ENCODE measurements at places on chromosomes 1 and 21.

DNA sequence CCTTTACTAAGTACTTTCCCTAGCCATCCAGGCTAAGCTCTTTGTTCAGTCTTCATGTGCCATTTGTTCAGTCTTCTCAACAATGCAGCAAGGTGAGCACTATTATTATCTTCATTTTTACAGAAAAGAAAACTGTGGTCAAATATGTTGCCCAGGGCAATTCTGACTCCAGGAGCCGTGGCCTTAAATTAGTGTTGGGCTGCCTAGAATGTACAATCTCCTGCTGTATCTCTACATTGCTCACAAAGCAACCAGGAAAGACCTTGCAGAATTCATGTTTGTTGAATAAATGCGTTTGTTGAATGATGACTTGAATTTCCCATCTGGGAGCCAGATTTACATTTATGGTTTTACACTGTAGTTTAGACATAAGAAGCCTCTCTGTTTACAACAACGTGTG is 14.2 kb downstream of the CD101 start:
- no peak for DNase-seq

- no peak for DNase-seq
Observed at GRCh38 chr1:92030656-92031107, 897 bp downstream of the EPHX4 start.

DNA sequence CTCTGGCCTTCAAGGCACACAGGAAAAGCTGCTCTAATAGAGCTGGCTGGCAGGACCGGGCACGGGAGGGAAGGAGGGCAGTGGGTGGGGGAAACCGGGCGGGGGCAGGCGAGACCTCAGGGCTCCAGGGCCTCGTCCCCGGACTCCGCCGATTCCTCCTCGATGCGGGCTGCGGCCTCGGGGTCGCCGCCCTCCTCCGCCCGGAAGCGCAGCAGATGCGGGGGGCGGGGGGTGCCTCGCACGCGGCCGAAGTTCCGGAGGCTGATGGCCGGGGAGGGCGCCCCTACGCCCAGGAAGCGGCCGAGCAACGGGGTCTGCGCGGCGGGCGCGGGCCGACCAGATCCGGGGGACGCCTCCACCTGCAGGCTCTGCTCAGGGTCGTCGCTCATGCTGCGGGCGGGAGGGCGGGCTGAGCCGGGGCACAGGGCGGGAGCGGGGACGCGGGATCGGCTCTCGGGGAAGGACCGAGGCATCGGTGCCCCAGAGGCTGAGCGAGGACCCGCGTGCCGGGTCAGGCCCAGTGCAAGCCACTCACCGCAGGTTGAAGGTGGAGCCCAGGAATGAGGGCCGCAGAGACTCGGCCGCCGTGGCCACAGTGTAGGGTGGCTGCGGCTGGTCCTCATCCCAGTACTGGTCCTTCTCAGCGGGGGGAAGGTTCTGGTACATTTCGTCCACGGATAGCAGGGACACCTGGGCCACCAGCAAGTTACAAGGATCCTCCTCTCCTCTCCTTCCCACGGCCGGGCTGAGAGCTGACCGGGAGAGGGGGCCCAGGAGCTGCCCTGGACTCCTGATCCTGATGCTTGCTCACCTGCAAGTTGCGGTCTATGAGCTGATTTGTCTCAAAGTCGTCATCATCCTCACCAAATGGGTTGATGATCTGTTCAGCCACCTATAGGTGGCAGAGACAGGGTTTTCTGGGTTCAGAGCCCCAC is 3.6 kb downstream of the BEST4 start:
- no peak for DNase-seq

DNA sequence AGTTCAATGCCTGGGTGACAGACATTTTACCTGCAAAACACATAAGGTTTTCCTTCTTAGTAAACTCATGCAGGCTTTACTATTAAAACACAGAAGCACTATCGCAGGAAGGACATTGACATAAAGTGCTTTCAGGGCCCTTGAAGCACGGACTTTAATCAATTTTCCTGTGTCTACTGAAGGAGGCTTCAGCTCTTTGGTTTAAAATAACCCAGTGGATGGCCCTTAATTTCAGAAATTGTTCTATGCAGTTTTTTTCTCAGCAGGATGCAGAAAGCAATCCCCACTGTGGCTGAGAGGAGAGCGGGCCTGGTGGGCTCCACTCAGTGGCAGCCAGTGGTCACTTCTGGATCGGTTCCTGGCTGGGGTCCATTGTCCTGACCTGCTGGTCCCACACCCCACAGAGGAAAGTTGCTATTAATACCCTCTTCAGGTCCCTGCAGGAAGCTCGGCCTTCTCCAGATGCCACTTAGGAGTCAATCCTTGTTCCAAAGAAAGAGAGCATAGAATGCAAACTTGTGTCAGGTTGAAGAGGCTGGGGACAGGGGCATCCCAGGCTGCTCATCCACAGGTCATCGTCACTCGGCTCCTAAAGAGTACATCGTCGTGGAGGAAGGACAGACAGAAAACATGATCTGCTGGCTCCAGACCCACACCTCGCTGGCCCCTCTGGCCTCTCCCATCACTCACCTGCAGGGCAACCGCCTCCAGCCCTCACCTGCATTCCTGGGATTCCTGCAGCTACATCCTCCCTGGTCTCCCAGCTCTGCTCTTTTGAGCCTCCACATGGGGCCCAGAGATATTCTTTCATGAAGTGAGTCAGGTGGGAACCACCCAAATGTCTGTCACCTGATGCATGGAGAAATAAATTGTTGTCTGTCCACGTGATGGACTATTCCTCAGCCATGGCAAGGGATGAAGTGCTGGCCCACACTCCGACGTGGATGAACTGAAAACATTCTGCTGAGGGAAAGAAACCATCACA is 153.1 kb downstream of the PSMG1 start:
- no peak for DNase-seq

- DNase-seq: no peak
Observed at GRCh38 chr1:109547463-109548320, 723 bp upstream of the GNAI3 start.

DNA sequence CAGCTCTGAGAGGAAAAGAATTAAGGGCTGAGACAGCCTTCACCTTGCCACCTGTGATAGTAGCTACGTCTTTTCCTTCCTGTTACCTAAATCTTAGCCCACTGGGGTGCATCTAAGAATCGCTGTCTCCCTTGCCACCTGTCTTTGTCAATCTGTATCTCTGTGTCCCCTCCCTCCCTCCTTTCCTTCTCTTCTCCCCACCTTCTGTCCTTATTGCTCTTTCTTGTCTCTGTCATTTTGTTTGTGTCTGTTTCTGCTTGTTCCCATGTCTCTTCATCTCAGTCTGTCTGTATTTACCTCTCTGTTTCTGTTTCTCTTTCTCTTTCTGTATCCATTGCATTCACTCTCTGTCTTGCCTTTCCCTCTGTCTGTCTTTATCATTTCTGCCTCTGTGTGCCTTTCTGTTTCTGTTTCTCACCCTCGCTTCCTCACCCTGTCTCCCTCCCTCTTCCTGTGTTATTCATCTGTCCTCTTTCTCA is 30.2 kb downstream of the SLC22A15 start:
- no peak for DNase-seq

DNA sequence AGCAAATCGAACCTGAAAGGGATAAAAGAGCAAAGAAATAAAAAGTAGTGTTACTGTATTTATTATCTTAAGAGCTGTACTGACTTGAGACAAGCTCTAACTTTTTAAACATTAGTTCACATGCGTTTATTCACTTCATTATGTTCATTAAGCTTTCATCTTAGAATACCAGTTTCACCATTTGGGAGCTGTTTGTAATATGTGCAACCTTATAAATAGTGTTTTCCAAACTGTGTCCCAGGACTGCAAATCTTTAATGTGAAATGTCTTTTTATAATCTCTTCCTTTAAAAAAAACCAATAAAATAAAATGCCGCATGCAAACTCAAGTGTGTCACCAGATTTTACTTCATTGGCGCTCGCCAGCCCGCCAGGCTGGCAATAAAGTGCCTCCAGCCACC is 28.3 kb downstream of the LGALS8 start:
- no peak for DNase-seq

GRCh38 chr1:53586765-53587164 is 127.6 kb downstream of the DMRTB1 start:
- no peak for DNase-seq

Data from stimulated activated CD8-positive, alpha-beta memory T cell treated with anti-CD3 and anti-CD28 coated beads, Interleukin-4, amount 100 ng/mL, for 4 hours (primary cell).